Activated T-cell treated with anti-CD3 and anti-CD28 coated beads for 1 hour (primary cell): ENCODE measurements at places on chromosomes 4 and X.

- no peak for DNase-seq
Observed at GRCh38 chr4:84578540-84579402, 4.2 kb upstream of the CDS1 start.

DNA sequence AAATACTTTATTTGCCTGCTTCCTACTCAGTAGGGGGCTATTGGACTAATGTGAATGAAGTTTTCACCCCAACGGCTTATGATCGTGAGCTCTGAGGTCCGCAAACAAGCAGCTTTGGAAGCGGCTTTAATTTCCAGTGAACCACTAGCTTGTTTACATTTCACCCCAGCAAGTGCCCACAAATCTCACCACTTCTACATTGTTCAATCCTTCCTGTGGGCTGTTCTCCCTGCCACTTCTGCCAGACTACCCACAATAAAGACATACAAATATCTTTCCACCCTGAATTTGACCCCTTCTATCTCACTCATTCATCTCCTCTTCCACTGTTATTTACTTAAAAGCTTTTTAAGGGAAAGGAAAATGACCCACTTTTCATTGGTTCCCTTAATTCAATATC, 98.0 kb downstream of the CDS1 start:
- DNase-seq, result no peak

- DNase-seq, result no peak
Observed at GRCh38 chr4:5827108-5828004, 65.5 kb downstream of the CRMP1 start.

DNA sequence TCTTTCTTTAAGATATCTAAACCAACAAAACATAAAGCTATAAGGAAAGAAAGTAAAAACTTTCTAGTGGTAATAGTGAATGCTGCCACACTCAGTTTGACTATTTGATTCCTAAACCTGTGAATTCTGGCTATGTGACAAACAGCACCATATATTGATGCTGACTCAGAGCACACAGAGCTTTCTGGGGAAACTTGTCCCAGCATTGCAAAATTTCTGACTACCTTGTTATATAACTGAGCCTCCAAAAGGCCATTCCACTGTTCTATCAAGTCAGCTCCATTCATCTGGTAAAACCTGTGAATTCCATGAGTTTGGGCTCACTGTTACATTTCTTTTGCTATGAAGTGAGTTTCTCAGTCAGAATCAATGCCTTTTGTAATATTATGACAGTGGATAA, 1229.7 kb downstream of the PCDH18 start:
- DNase-seq, result no peak

- no peak for DNase-seq
Observed at GRCh38 chr4:81290813-81291212, 75.8 kb upstream of the PRKG2 start.

DNA sequence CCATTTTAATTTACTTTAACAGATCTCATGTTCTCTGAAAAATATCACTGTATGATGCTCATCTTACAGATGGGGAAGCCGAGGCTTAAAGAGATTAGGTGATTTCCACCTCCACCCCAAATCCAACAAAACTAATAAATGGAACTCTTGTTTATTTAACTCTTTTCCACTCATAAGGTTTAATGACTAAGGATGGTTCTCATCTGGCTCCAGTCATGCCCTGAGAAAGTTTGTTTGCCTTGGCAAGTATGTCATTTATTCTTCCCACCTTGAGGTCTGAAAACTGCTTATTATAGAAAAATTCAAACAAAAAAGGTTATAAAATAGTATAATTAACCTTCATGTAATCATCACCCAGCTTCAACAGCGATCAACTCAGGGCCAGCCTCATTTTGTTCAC, 56.3 kb downstream of the PPEF2 start:
- no peak for DNase-seq

DNA sequence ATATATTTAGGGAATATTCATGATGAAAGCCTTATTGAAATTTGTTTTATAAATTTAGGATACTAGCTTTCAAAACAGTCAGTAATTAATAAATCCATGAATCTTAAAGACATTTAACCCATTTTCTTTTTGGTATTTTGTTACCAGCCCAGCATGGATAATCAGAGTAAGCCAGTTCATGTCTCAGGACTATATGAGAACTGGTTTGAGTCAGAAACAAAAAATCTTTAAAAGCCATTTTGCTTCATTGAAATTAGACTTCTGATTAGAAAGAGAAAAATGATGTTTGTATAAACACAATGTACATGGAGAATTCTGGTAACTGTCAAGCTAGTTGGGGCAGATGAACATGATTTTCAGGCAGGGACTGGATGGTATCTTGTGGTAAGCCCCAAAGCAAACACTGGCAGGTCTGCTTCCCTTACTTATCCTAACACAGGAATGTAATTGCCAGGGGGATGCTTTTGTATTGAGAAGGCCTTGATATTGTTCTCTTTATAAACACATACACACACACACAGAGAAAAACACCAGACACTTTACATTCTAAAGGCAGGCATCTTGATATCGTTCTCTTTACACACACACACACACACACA, 9.4 kb downstream of the ARHGAP10 start:
- no peak for DNase-seq

- DNase-seq, result no peak
Observed at GRCh38 chr4:128709268-128709667, 100.2 kb upstream of the JADE1 start.

GRCh38 chr4:67713529-67714247, 12.7 kb upstream of the UBA6 start:
- DNase-seq, result no peak

DNA sequence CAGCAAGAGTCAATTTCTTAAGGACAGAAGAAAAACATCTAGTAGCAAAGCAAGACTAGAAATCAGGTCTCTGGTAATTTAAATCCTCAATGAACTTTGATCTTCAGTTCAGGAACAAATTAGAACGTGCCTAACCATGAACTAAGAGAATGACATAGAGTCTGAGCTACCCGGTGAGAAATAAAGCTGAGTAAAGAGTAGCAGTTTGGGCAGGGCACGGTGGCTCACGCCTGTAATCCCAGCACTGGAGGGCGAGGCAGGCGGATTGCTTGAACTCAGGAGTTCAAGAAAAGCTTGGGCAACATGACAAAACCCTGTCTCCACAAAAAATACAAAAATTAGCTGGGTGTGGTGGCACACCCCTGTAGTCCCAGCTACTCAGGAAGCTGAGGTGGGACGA, 37.7 kb downstream of the ACE2 start:
- no peak for DNase-seq

GRCh38 chr4:21413807-21414370, 534.7 kb downstream of the KCNIP4 start:
- DNase-seq, result no peak

- DNase-seq, result no peak
Observed at GRCh38 chrX:67892401-67892800, 348.6 kb downstream of the AR start.

- no peak for DNase-seq
Observed at GRCh38 chrX:109940411-109940810, 62.5 kb upstream of the TMEM164 start.

GRCh38 chr4:138241281-138242075, 671 bp downstream of the SLC7A11 start:
- DNase-seq, result no peak

GRCh38 chrX:13177921-13178566, 133.6 kb upstream of the FAM9C start:
- no peak for DNase-seq

DNA sequence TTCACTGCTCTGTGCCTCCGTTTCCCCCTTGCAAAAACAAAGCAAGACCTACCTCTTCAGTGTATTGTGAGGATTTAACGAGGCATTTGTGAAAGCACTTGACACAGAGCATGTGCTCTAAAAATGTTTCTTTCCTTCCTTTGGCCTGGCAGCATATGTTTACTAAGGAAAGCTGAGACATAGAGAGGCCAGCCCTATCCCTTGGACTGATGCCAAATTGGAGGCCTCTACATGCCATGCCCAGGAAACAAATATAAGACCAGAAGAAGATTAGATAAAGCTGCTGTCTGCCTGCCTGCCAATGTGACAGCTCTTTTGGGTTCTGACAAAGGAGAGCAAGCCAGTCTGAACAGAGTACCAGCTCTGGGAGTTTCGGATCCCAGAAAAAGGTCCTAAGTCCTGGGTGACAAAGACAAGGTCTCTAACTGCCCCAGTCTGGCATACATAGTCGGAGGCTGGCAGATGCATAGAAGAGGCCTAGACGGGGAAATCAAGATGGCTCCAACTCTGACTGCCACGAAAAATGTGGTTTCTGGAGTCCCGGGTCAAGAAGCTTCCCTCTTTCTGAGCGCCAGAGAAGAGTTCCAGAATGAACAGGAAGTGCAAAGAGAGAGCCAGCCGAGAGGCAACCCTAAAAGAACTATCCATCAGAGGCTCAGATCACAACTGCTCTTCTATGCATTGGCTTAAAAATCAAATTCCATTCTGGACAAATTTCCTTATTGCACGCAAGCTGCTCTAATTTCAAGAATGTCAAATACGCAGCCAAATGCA, 25.8 kb downstream of the OTUD6A start:
- no peak for DNase-seq

DNA sequence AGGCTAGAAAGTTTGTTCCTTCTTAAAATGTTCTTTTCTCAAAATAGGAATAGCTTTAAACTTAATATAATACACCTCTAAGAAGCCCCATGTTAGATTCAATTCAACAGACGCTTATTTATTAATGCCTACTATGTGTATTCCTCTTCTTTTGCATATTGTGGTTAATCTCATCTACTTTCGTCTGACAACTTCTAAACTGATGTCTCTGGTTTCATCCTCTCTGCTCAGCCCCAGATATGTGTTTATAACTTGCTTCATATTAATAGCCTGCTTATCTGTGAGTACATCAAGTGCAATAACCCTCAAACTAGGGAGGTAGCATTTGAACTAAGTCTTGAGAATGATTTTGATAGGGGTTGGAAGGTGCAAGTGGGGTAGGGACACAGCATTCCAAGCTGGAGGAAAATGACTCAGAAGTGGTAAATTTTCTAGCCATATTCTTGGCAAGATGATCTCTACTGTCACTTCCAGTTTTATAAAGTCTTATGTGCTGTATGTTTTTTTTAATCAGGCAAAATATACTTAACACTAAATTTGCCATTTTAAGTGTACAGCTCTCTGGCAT, 37.0 kb downstream of the STK26 start:
- DNase-seq, result no peak

- DNase-seq, result no peak
Observed at GRCh38 chr4:176367771-176368465, 48.2 kb downstream of the SPCS3 start.

GRCh38 chr4:129110931-129111330, 15.0 kb downstream of the C4orf33 start:
- no peak for DNase-seq

DNA sequence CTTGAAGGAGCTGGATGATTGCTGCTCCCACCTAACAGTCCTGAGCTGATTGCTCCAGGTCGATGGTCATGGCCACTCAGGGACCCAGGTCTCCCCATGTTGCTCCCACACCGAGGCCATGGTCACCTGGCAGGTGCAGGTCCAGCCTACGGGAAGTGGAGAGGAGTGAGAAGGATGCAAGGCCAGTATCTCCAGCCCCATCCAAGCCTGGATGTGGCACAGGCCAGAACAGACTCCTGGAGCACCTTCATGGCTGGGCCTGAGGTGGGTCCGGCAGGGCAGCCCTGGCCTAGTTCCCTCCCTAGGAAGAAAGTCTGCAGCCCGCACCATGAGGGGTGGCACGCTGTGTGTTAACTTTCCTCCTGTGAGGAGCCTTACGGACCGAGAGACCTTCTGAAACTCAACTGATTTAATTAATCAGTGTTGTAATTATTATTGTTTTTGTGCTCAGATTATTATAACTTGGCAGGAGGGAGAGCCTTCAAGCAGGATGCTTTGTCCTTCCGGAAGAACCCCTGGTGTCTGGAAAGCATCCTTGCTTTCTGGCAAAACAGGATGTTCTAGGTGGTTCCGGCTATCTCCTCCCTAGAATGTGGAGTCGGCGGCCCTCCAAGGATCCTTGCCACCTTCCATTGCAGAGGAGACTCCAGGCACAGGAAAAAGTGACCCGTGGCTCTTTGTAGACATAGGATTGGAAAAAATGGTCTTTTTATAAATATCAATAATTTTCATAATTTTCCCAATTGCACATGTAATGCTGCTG, 92.3 kb upstream of the ADRA2C start:
- no peak for DNase-seq

GRCh38 chrX:39577206-39577984, 520.4 kb downstream of the BCOR start:
- DNase-seq, result no peak

- DNase-seq, result no peak
Observed at GRCh38 chr4:90127706-90128345, 632 bp downstream of the CCSER1 start.

GRCh38 chr4:2395038-2395437, 23.4 kb downstream of the ZFYVE28 start:
- DNase-seq, result no peak

DNA sequence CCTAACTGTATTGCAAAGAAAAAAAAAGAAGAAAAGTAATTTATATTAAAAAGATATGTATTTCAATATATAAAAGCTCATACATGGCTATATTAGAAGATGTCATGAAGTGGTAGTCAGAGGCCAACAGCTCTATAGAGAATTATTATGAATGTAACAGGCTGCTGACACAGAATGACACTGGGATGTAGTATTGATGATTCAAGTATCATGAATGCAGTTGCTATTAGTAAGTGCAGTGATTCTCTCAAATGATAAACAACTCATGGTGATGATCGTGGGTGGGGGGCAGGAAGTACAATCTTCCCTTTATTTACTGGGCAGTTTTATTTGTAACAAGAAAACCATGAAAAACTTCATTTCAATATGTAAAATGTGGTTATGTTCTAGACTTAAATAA, 124.6 kb downstream of the COL4A6 start:
- no peak for DNase-seq

DNA sequence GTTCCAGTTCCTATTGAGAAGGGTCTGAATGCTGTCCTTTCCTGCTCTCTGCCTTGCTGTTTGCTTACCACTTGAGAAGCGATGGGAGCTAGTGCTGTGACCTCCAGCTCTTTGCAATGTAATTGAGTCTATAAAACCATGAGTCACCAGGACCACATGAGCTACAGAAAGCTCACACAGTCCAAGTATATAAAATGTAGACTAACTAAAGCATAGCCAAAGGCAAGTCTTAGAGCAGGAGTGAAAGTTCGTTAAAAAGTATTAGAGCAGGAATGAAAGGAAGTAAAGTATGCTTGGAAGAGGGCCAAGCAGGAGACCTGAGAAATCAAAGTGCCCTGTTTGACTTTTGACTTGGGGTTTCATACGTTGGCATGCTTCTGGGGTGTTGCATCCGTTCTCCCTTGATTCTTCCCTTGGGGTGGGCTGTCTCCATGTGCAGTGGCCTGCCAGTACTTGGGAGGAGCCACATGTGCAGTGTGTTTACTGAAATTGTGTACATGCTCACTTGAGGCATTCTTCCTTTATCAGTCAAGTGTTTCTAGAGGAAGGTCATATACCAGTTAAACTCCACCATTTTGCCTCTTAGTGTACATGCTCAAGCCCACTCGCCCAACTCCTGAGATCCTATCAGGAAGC, 71.3 kb upstream of the KIT start:
- no peak for DNase-seq

- no peak for DNase-seq
Observed at GRCh38 chr4:8316911-8317351, 47.4 kb downstream of the HTRA3 start.

DNA sequence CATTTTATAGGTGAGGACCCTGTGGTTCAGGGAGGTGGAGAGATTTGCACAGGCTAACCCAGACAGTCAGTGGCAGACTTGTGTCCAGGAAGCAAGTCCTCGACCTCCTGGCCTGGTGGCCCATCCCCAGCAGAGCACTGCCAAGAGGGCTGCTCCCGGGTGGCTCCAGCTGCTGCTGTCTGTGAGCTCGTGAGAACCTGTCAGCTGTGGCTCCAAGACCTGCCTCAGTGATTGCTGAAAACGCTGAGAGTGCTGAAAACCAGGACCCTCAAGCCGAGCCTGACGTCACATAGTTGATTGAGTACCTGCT, 74.2 kb downstream of the RTL9 start:
- DNase-seq, result no peak

GRCh38 chrX:79107891-79108718, 36.4 kb upstream of the GPR174 start:
- DNase-seq, result no peak
